ENCODE measurements at places on chromosomes 12 and 14. TPM values are rescaled to one million over a fixed set of nuclear protein-coding genes. Genes with fewer than 3 reads are reported as not detected.

- no peak for DNase-seq
These were observed 923.4 kb downstream of the NRXN3 start for GRCh38 chr14:79093531-79093930.

GRCh38 chr12:29102741-29103140 is 46.3 kb upstream of the FAR2 start:
- no peak for DNase-seq

GRCh38 chr14:60926002-60926401 is 54.9 kb downstream of the TRMT5 start:
- DNase-seq: no peak

GRCh38 chr14:101584055-101584859 is 23.0 kb downstream of the DIO3 start:
- DNase-seq: peak; percentile 21

GRCh38 chr12:63354969-63355368 is 204.0 kb upstream of the AVPR1A start:
- no peak for DNase-seq

- DNase-seq: no peak
These were observed 119.3 kb upstream of the RAP1B start for GRCh38 chr12:68491204-68491960.

DNA sequence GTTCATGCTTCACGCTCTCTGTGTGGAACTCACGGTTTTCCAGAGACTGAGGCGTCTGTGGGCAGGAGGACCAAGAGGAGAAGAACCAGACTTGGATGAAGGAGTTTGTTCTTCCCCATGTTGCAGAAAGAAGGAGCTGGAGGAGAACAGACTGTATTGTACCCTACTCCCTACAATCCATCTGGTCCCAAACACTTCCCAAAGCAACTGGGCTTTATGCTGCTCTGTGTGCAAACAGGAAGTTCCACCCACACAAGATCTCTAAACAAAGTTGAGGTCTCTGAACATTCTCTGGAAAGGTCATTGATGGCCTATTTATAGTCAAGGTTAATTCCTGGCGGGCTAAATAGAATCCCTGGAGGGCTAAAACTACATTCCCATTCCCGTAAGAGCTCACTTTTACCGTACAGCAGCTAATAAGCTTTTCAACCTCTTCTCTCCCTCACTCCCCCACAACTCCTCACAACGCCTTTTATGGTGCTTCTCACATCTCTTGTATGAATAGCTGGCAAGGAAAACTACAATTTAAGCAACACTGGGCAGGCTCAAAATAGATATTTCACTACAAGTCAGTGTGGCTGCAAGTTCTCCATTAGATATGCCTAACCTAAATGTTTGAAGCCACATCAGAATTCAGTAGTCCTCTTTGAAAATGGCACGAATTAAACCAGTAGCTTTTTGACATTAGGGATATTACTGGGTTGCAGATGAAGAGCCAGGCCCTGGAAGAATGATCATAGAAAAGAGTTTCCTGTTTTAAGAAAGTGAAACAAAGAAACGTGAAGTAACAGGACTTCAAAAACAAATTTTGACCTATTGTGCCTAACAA is at the start of gene A2M:
A2M (minus strand) TSS at position 189 of the 829 bp plus-strand sequence; CDS start at position 119, 70 bp downstream.
- DNase-seq: no peak

DNA sequence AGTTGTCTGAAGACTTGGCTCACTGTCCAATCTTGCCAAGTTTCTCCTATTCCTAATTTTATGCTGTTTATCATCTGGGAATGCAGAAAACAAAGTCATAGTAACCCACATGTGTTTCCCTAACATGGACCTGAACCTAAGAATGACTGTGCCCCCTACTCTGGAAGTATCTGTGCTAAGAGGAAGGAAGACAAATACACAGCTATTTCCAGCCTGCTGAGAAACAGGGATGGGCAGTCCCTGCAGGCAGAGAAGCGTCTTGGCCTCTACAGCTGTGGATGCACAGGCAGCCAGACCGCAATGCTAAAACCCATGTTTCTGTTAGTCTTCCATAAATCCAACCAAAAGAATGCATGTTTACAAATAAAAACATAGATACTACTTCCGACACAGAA is 56.2 kb downstream of the DUSP16 start:
- DNase-seq: no peak

DNA sequence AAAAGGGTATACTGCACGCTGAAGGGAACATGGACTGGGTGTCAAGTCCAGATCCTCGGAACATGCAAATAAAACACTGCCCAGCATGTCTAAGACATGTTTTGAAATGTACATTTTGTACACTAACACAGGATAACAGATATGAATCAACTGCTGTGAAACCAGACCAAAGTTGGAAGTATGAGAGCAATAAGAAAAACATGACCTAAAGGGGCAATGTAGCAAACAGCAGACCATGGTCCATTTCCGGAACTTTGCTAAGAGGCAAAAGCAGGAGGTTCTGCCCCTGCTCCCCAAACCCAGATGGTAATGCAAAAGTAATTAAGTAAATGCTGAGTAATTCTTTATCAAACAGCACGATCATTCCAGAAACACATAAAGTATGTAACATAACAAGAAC is 125.2 kb downstream of the SLC25A21 start:
- no peak for DNase-seq

DNA sequence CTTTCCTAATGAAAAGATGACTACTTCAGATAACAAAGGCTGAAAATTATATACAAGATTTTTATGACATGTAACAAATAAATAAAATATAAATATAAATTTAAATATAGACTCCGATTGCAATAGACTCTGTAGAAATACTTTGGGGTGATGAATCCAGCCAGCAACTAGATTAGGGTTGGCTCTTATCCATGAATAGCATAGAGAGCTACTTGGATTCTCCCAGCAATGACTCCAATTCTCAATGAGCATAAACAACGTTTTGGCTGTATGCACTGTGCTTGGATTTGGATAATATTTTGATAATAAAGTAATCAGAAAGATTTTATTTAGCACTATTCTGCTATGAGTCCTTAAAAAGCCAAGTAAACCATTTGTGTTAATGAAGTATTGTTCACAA is 58.0 kb upstream of the LRFN5 start:
- DNase-seq: no peak

- DNase-seq: no peak
These were observed 2.6 kb upstream of the PRKAB1 start for GRCh38 chr12:119665164-119665929.

- DNase-seq: no peak
These were observed 51.5 kb downstream of the NINJ2 start for GRCh38 chr12:611721-612120.

GRCh38 chr12:20740972-20741371 is 45.8 kb downstream of the SLCO1C1 start:
- no peak for DNase-seq

DNA sequence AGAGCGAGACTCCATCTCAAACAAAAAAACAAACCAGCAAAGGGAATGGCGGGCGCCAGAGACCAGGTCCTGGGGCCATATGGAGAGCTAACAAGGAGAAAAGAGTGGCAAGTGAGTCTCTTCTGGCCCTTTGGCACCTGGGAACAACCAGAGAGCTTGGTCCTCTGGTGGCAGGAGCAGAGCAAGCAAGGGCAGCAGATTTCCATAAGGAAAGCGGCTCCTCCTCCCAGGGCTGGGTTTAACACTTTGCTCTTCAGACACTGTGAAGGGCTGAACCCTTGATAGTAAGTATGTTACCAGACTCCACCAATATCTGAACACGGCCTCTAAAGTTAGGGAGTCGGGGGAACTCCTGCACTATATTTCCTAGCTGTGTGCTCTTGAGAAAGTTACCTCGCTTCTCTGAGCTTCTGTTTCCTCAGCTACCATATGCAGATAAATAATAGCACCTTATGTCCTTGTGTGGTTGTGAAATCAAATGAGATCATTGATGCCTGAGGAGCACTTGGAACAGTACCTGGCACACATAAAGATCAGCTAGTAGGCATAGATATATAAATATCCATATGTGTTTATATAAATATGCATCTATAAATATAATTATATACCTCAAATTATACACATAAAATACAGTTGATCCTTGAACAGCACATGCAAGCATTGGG is 33.4 kb upstream of the PLEKHG6 start:
- no peak for DNase-seq

GRCh38 chr12:18492372-18493025 is 231.2 kb downstream of the PIK3C2G start:
- no peak for DNase-seq

DNA sequence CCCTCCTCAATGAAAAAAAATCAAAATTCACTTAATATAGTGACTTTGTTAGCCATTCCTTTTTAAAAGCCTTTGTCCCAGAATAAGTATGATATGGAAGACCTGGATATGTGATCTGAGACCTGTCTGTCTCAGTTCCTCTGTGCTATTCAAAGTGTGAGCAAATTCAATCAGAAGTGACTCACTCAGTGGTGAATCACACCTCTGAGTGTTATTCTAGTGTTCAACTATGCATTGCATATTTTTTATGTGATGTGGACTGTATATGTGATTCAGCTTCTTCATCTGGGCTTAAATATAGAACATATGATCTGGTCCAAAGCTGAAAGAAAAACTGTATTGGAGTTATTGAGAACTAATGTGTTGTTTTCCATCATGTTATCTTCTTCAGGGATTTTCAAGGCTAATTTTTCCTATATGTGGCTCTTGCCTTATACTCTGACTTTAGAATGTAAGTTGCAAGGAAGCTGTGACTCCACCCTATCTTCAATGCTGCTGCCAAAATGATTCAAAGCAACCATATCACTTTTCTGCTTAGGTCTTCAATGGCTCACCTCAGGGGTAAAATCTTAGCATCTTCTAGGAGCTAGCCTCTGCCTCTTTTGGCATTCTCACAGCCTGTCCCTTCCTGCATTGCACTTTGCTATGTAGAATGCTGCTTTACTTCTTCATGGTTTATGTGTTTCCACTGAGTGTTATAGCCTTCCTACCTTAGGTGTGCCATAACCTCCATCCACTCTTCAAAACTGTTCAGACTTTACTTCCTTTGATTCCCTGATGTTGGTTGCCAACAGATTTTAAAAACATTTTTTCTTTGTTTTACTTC is 169.8 kb downstream of the OTOGL start:
- DNase-seq: no peak

GRCh38 chr12:101470939-101471338 is 4.2 kb upstream of the SPIC start:
- no peak for DNase-seq

DNA sequence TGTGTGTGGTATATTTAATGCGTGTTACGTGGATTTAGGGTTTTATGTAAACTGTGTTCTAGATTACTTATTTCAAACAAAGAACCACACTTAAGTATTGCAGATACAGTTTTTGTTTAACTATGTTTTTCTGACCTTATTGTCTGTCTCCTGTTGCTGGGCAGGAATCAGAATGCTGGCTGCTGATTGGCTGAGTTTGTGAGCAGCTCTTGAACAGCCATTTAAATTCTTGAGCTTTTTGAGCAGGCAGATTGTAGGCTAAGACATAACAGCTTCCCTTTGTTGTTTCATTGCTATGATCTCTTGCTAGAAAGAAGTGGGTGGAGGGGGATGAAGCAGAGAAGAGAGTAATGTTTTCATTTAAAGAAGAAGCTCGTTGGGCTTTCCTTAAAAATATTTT is 52.2 kb downstream of the ATF7IP start:
- DNase-seq: peak; percentile 43

GRCh38 chr12:53115891-53116648 is 12.8 kb downstream of the SOAT2 start:
- DNase-seq: no peak

GRCh38 chr14:52044791-52045522 is 23.9 kb downstream of the NID2 start:
- DNase-seq: no peak

- no peak for DNase-seq
These were observed 23.9 kb upstream of the IGF1 start for GRCh38 chr12:102504280-102504679.

DNA sequence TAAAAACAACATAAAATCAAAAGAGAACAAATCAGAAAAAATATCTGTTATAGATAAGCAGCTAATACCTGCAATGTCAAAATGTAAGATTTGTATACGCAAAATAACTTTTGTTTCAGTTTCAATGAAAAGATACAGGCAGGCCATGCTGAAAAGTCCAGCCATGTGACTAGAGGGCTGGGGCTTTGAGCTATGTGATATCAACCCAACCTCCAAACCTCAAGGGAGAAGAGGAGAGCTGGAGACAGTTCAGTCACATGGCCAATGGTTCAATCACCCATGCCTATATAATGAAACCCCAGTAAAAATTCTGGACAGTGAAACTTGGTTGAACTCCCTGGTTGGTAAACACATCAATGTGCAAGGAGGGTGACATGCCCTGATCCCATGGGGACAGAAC is 5.3 kb downstream of the COX16 start:
- DNase-seq: no peak

DNA sequence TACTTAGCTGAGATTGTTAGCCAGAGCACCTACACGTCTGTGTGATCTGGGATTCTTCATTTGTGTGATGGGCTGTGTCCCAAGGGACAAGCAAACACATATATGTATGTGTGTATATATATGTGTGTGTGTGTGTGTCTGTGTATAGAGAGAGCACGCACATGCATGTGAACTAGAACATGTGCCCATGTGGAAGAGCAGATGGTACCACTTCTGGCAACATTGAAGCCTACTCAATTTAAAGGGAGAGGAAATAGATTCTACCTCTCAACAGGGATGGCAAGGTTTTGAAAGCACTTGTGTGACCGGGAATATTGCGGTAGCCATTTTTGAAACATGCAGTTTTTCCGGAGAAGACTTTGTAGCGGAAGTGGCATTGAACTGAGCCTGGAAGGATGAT is 1.4 kb downstream of the TOMM20L start:
- DNase-seq: no peak

DNA sequence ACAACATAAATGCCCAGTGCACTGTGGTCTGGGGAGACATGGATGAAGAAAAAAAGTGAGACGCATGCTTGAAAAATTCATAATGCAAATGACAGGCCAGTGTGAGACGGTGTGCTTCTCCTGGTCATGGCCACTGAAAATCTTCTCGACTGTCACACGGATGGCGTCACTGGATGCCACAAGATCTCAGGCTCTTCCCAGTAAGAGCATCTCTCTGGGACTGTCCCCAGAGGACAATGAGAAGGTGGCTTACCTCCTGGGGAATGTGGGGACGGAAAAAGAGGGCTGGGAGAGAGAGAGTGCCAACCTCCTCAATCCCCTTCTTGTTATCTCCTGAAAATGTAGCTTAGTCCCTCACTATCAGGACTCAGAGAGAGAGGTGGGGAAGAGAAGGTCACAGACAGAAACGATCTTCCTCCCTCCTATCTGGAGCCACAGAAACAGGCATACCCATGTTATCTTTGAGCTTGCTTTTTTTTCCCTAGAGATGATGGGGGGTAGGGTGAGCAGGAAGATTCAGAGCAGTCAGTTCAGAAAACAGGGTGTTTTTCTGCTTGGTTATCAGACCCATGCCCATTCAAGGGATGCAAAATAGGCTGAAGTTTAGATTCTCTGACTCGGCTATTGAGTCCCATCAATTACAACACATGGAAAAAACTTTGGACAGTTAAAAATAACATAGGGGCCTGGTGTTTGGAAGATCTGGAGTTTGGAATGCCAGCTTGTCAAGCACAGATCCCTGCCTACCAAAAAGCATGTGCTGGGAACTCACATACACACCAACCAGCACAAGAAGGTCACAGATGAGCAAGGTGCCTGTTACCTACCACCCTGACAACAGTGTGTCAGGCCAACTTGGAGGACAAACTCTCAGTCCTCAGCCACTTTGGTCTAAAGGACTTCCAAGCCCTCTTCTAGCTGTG is 24.2 kb downstream of the DPF3 start:
- DNase-seq: no peak

GIT2 gene
- 50.5 TPM for total RNA-seq

SLC4A8 gene
- total RNA-seq: 0.14 TPM

SLC7A7 gene
- total RNA-seq: 4.6 TPM

MIP gene
- not detected for total RNA-seq

IAPP gene
- total RNA-seq: not detected

EGLN3 gene
- 153 TPM for total RNA-seq

GUCY2C gene
- total RNA-seq: 0.11 TPM

ANKRD9 gene
- 158 TPM for total RNA-seq

IL22 gene
- total RNA-seq: not detected

TMTC2 gene
- total RNA-seq: 3.4 TPM

FBLN5 gene
- 62.5 TPM for total RNA-seq

All from left ventricle myocardium inferior (tissue), 1 donor.